NCI-H1105 treated with DMSO at 0.1 percent for 48 hours (cell line): ENCODE measurements at places on chromosomes 2 and 18.

DNA sequence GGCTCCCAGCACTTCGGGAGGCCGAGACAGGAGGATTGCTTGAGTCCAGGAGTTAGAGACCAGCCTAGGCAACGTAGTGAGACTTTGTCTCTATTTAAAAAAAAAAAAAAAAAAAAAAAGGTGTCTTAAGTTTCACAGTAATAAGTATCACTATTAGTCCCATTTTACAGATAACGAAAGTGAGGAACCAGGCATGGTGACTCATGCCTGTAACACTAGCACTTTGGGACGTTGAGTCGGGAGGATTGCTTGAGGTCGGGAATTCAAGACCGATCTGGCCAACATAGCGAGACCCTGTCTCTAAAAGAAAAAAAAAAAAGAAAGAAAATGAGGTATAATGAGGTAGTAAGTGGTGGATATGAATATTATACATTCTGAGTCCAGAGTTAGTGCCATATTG lies 2.5 kb downstream of the KCNJ13 start:
- DNase-seq, result no peak

DNA sequence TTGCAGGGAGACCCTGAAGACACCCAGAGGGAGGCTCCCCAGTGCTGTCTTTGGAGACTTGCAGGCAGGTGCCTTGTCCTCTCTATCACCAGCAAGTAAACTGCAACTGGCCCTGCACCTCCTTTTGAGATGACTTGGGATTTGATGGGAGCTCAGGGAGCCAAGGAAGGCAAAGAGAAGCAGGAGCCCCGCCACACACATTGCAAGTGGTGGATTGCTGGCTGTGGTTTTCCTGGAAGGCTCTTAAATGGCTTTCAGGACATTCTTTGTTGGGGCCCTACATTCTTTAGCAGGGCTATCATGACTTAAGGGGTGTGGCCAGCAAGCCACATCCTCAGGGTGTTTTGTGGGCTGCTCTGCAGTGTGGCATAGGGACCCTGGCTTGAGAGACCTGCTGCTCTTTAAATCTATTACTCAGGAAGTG lies 39.9 kb upstream of the CDC42EP3 start:
- DNase-seq, result no peak

GRCh38 chr2:234528410-234529148 lies 31.7 kb upstream of the ARL4C start:
- no peak for DNase-seq

- no peak for DNase-seq
Observed at GRCh38 chr18:5585653-5586052, 41.9 kb upstream of the EPB41L3 start.

DNA sequence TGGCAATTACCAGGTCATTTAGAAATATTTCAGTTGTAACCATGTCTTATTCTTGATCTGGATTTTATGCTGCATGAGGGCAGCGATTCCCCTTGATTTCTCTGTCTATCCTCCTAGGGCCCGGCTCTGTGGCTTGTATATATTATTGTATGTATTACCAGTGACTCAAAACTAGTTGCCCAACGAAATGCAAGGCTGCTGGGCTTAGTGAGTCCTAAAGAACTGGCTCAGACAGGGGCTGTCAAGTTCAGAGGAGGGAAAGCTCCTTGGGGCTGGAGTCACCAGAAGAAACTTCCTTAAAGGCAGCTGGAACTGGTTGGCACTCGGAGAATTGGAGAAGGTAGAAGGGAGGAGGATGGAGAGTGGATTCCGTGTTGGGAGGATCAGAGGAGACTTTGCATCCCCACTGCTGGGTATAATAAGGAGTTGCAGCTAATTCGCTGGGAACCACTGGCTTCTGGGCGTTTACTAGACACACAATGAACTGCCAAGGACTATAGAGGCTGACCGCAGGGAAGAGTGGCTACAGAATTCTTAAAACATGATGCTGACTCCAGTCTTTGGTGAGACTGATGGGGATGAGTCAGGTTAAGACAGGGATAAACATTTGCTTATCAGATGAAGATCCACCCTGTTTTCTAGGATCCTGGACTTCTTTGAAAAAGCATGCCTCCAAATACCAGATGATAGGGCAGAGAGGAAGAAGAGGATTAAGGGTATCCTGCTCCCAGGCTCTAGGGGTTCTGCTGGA lies 104.3 kb downstream of the PRKCE start:
- DNase-seq, result no peak

DNA sequence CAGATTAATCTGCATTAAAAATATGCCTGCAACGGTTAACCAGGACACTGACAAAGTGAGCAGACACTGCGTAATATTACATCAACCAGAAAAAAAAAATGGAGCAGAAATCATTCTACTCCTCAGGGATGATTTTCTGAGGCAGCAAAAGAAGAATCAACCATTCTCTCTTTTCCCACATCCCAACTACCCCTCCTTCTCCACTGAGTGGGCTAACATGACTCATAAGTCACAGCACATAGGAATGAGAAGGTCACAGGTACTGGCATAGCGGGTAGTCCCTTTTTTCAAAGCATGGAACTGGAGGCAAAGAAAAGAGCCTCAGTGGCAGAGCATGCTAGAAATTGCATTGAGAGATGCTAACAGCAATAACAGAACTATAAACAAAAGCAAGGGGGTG lies 54.3 kb upstream of the TSPYL6 start:
- DNase-seq, result no peak

DNA sequence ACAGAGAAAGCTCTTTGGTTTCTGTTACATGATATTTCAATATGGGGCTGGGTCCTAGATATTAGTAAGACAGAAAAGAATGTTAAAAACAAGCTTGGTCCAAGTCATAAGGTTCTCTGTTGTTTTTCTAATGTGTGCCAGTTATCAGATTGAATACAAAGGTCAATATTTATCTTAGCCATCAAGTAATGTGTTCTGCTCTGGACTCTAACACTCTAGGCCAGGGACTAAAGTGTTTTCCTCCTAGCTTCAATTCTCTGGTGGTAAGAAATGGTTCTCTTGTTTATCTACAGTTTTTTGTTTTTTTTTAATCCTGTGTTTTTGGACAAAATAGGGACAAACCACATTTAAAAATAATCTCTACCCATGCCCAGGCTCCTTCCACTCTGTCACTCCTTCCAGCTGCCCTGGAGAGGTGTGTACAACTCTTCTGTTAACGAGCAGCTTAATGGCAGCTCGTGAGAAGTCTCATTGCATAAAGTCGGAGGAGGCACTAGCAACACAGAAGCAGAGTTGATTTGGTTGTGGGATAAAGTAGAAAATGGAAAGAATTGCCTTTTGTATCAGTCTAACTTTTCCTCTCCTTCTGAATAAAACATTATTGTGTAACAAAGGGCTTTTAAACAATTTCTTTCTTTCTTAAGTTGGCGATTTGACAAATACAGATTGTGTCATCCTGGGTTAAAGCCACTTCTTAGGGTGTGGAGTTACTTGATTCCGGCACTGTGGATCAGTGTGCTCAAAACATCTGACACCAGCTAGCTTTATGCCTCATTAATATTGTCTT lies 8.0 kb upstream of the SESTD1 start:
- DNase-seq, result peak; percentile 16

DNA sequence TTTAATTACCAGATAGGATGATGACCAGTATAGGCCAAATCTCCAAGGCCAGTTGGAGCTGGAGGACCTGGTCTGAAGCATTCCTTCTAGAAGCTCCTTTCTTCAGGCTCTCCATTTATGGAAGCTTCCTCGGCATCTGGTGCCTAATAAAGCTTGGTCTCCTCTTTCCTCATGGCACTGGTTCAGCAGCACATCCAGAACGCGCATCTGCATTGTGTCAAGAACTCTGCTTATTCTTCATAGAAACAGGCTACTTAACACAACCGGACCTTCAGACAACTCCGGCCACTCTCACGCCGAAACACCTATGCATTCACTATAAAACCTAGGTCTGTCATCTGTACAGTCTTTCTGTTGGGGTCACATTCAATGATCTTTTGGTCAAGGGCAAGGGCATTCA lies 99.8 kb downstream of the COL6A3 start:
- DNase-seq, result no peak

DNA sequence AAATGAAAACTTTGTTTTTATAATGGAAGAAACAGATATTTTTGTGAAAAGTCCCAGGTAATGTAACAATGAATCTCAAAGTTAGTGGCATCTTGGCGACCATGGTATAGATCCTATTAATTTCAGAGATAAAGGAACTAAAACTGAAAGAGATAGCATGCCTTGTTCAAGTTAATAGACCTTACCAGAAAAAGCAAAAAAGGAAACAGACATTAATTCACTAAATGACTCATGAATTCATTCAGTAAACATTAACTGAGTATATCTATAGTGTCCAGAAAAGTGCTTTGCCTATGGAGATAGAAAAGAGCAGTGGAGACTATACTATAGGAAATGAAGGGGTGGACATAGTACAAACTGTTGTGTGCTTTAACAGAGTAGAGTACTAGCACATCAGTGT lies 763.3 kb downstream of the TRIB2 start:
- DNase-seq, result no peak

- DNase-seq, result peak; percentile 25
Observed at GRCh38 chr18:4750393-4751346, 295.6 kb upstream of the DLGAP1 start.

- no peak for DNase-seq
Observed at GRCh38 chr2:169468841-169469240, 10.5 kb upstream of the BBS5 start.
